ENCODE measurements at places on chromosomes 5 and 9. TPM values are rescaled to one million over a fixed set of nuclear protein-coding genes. Genes with fewer than 3 reads are reported as not detected.

SLCO4C1 gene
- total RNA-seq: 0.37 TPM

KIAA0825 gene
- total RNA-seq: 1.1 TPM

TRIM7 gene
- 1.6 TPM for total RNA-seq

SLC28A3 gene
- 1.1 TPM for total RNA-seq

SLC6A19 gene
- not detected for total RNA-seq

FOXD4L3 gene
- not detected for total RNA-seq

SLC36A2 gene
- not detected for total RNA-seq

DNA sequence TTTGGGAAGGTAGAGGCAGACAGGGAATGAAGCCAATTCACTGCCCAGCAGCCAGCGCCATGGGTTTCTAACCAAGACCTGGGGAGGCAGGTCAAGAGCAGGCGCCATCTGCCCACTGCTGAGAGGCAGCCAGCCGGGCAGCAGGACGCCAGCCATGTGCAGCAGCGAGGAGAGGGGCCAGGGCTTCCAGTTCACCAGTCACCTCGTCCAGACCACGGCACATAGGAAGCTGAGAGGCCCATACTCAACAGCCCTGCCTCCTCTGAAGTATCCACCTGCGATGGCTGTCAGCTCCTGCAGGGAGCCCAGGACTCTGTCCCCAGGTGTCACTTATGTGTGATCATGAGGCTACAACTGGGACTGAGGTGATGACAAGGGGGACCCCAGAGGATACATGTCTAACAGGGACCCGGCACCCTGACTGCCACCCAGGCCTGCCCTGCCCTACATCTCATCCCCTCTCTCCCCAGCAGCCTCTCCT lies 30.1 kb downstream of the IPPK start:
- DNase-seq: no peak

DNA sequence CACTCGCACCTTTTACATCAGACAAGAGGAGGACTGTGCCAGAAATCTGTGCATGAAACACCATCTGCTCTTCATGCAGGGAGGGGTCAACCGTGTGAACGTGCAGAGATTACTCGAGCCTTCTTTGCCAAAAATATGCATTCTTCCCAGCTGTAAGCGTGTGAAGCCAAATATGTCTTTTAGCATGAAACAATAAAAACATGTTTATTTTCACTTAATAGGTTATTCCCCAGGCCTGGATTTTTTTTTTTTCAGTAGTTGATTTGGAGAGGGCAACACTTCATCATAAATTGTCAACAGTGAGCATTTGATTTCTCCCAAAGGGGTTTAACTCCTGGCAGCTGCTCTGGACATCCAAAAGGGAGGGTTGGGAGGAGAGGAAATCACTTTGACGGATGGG lies 23.8 kb downstream of the PLAC8L1 start:
- DNase-seq: no peak

- peak; percentile 58 for DNase-seq
Measured at GRCh38 chr5:123438902-123439301, 15.7 kb upstream of the CEP120 start.

DNA sequence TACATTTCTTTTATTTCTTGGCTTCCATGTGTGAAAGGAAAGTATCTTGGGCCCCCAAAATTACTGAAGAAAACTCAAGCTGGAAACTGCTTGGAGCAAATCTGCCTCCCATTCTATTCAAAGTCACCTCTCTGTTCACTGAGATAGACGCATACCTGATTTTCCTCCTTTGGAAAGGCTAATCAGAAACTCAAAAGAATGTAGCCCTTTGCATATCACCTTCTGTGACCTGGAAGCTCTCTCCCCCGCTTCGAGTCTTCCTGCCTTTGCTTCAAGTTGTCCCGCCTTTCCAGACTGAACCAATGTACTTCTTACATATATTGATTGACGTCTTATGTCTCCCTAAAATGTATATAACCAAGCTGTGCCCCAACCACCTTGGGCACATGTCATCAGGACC lies 5.0 kb upstream of the RXFP3 start:
- no peak for DNase-seq

DNA sequence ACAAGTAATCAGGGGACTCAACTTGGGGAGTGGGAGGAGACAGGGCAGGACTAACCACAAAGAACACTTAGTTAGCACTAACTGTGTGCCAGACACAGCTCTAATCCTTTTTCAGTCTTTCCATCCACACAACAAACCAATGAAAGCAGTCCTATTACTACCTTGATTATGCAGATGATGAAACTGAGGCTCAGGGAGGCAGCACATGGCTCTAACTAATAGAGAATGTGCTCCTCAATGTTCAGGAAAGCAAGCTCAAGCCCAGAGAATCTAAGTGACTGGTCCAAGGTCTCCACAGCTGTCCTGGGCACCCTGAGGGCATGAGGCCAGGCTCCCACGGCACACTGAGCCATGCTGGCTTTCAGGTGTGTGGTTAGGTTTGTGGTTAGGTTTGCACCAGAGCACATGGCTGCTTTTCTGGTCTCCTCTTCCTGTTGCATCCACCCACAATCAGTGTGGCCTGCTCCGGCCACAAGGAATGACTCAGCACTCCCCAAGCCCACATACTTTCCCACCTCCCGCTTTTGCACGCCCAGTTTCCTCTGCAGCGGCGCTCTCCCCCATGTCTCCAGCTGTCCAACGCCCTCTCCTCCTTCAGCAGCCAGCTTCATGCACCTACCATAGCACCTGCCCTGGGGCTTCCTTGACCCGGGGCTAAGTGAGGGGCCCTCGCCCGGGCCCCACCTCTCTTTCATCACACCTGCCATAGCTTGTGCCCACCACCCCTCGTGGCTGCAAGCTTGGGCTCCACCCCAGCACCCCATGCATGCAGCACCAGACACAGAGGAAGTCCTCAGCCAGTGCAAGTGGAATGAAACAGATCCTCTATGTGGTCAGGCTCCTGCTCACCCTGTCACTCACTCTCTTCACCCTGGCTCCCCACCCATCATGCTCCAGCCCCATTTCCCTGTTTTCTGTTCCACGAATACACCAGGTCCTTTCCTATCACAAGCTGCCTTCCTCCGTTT lies 133.1 kb downstream of the GABBR2 start:
- DNase-seq: peak; percentile 53

GRCh38 chr9:83456226-83456625 lies 82.0 kb downstream of the FRMD3 start:
- DNase-seq: no peak

DNA sequence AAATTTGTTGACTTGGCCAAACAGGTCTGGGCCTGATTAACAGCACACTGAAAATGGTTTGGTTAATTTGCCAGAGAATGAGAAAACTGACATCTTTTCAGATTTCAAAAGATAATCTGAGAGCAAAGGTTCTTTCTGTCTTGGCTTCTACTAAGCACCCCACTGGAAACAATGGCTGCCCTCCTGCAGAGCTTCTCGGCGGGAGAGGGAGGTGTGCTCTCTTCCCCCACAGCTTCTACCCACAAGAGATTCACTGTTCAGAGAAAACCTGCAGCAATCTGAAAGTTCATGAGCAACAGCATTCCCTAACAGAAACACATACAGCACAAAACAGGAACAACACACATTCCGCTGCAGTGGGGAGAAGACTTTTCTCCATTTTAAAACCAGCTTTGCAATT lies 3.0 kb downstream of the DNAH5 start:
- no peak for DNase-seq

DNA sequence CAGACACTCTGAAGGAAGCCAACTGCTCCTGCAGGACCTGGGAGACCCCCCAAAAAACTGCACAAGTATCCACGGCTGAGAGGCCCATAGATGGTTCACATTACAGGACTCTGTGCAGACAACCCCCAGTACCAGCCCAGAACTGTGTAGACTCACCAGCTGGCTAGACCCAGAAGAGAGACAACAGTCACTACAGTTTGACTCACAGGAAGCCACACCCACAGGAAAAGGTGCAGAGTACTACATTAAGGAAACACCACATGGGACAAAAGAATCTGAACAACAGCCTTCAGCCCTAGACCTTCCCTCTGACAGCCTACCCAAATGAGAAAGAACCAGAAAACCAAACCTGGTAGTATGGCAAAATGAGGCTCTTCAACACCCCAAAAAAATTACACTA lies 281.2 kb upstream of the RGMB start:
- DNase-seq: no peak

DNA sequence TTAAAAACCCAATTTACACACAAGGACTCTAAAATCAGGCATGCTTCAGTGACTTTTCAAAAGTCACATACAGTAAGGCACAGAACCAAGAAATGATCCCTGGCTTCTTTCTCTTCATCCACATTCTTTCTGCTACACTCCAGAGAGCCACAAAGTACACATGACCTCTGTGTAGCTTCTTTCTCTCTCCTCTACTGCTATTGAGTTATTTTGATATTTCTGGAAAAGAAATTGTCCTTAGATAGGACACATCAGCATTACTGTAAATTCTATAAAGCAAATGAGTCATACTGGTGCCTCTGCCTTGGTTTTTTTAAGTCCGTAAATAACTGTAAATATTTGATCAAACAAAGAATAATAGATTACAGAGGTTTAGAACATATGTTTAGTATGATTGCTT lies 96.3 kb downstream of the KIAA0825 start:
- DNase-seq: no peak

DNA sequence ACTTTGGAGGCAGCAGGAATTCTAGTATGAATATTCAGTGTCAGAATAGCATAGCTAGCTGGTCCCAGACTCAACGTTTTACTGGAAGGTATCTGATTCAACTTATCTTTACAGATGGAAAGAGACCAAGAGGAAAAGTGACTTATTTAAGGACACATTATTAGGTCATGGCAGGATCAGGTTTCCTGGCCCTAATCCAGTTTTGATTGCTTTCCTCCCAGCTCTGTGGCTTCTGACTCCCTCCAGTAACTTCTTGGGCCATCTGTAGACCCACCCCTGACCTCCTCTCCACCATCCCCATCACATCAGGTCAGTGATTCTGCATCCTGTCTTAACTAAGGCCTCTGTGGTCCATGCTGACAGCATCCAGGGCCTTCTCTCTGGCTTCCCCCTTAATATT lies 38.4 kb downstream of the SH3TC2 start:
- DNase-seq: no peak

GRCh38 chr5:122412966-122413365 lies 100.9 kb downstream of the SNCAIP start:
- DNase-seq: no peak

DNA sequence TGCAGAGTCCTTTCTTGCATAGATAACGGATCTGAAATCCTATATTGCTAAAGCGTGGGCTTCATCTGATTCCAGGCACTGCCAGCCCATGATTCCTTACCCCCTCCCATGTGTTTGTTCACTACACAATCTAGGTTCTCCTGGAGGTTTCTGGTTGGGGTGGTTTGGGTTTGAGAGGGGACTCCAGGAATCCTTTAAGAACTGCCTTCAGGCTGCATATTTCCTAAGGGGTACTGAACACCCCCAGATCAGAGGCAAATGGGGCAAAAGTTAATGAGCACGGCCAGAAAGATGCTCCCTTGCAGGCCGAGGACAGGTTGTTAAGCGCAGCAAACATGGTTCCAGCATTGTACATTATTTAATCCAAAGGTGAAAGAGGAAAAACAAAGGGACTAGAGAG lies 9.9 kb downstream of the NR2F1 start:
- DNase-seq: no peak

- no peak for DNase-seq
Measured at GRCh38 chr5:104018299-104018698, 455.7 kb upstream of the NUDT12 start.

DNA sequence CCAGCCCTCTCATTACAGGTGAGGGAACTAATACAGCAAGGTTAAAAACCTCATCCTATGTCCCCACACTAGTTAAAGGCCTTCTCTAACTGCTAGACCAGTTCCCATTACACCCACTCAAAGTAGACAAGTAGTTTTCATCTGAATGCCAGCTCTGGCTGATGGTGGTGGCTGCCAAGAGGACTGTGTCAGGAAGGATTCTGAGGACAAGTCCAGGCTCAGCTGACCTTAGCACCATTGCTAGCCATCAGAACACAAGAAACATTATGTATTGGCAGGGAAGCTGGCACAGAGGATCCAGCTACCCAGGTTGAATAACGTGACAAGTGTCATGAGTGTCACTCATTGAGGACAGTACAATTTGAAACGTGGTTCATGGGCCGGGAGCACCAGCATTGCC lies 163.4 kb downstream of the HSD17B3 start:
- no peak for DNase-seq

DNA sequence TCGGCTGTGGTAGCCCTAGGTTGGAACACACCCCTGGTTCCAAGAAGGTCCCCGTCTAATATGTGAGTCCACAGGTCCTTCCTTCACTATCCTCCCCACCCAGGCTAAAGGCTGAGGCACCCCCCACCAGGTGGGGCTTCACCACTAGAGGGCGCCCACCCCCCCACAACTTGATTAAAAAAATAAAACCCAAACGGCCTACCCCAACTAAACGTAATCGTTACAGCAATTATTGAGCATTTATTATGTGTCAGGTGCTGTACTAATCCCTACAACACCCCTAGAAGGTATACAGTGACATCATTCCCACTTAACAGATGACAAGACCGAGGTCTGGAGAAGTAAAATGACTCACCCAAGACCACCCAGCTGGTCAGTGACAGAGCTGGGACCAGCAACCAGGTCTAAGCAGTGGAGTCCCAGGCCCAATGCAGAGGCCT lies 65.0 kb downstream of the FGF18 start:
- peak; percentile 74 for DNase-seq

DNA sequence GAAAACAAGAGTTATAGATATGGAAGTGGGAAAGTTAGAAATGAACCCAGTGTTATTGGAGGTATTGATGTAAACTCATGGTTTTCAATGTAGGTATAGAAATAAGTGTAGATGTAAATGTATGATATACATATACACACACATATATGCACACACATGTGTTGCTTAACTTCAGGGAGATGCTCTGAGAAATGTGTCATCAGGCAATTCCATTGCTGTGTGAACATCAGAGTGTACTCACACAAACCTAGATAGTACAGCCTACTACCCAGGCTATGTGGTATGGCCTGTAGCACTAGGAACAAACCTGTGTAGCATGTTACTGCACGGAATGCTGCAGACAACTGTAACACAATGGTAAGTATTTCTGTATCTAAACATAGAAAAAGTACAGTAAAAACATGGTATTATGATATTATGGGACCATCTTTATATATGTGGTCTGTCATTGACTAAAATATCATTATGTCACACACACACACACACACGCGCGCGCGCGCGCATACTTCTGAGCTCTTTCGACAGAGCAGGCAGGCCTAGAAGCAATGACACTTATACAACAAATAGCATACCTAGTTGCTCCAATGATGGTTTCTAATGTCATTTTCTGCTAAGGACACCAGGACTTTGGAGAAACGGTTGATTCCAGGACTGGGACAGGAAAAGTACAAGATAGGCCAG lies 86.6 kb downstream of the MACROH2A1 start:
- no peak for DNase-seq
